Fibroblast of skin of abdomen (primary cell): ENCODE measurements at places on chromosomes 5 and 9.

DNA sequence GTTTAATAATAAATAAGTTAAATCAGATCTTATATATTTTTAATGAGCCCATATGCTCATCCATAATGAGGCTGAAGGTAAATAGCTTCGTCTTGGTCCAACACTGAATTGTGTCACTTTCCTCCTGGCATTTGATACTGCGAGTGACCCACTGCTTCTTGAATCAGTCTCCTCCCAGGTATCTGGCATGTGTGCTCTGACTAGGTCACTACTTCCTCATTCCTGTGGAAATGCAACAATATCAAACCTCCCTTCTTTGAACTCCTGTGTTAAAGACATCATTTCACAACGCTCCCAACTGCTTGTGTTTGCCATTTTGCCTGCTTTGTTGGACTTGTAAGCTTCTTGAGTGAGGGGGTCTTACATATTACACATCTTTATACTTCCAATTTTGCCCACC lies 157.7 kb downstream of the SLC24A2 start:
- no peak for DNase-seq

- DNase-seq = peak; percentile 53
Observed at GRCh38 chr9:37284636-37285035, 137.9 kb upstream of the GRHPR start.

GRCh38 chr5:81336556-81336955 lies 35.2 kb downstream of the ZCCHC9 start:
- DNase-seq = no peak

- DNase-seq = no peak
Observed at GRCh38 chr5:173197375-173197891, 37.6 kb downstream of the NKX2-5 start.

DNA sequence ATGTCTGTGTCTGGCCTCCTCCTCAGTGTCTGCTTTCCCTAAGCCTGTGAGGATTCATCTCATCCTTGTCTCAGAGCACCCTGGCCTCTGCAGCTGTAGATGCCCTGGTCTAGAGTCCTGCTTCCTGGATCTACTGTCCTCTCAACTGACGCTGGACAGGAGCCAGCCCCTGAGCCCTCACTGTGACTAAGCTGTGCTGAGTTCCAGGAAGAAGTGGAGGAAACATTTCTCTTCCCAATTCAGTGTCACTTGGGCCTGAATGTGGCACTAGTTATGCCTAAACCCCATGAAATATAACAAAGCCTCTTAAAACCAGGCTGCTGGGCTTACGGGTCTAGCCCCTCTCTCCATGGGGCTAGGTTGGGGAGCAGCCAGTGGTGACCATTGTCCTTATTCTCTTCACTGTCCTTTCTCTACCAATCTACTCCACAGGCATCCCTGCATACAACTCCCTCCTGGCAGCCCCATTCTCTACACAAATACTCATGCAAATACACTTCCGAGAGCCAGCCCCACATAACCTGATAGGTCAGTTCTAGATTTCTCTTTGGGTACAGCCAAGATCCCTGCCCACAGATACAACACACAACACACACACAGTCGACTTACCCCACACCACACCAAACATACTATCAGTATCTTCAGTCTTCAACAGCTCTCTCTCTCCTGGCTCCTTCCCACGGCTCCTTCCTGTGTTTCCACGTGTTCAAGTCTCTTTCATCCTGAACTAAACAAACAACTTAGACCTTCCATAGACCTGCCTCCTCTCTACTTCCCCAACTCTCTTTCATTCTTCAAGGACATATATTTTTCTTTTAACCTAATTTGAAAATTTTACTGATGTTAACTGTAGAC lies 220.8 kb downstream of the SNX18 start:
- peak; percentile 59 for DNase-seq

- DNase-seq = peak; percentile 75
Observed at GRCh38 chr5:169164481-169164925, 136.4 kb downstream of the SLIT3 start.

GRCh38 chr5:76831110-76831452 lies 12.3 kb downstream of the F2RL1 start:
- DNase-seq = peak; percentile 92

DNA sequence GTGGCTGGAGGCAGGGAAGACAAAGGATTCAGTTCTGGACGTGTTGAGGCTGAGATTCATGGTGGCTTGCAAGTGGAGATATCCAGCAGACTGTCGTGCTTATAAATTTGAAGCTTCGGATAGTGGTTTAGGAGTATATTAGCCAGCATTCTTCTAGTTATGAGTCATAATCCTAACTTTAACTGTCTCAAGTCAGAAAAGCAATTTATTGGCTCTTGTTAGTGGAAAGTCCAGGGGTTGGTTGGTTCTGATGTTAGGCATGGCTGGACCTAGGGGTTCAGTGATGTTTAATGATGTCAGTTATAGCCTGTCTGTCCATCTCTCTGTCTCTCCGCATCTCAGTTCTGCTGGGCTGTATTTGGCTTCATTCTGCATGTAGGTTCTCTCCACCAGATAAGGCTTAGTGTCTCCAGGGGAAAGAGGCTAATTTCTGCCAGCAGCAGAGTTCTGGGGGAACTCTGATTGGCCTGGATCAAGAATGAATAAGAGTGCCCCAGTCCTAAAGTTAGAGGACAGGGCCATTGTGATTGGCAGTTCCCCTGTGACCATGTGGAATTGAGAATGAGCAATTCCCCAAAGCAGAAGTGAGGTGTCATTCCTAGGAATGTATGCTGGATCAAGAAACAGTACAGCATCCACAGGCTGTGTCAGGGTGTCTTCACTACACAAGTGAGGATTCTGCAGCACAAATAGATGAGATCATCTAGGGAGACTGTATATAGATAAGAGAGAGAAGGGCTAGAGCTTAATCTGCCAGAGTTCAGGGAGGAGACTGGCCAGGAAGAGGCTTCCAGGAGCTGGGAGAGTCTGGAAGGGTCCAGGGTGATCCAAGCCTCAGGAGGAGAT lies 72.9 kb upstream of the SHB start:
- peak; percentile 83 for DNase-seq

DNA sequence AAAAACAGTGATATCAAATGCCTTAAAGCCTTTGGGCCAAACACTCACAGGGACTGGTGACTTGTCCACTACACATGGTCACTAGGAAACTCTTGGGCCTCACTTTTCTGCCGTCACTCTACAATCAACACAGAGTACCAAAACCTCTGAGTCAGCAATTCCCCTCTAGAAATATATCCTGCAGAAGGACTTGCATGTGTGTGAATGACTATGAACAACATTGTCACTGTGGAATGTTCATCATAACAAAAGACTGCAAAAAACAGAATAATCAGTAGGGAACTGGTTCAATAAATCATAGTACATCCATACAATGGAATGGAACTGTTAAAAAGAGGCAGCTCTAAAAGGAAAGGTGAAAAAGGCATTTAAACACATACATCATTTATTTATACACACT lies 44.1 kb upstream of the SMU1 start:
- no peak for DNase-seq

DNA sequence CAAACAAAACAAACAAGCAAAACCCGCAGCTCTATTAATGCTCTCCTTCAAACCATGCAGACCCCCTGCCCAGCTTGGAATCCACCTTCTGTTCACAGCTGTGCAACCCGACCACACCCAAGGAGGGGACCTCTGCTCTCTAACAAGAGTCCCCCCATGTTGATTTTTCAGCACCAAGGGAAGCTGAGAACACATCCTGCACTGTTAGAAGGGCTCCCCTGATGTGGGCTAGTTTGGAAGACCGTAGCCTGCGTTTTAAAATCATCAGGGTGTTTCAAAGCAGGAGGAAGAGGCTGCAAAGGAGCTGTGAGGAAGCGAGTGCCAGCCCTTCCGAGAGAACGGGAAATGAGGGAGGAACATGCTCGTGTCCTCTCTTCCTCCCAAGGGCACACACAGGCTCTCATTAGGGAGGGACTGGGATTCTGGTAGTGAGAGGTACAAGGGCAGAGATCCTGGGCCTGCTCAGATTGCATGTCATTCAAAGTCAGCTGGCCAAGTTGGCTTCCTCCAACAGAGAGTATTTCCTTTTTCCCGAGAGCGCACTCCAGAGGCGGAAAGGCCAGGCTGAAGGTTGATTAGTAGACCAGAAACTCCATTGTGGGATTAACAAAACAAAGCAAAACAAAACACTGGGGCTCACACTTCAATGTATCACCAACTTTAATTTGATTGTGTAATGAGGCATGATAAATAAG lies 185.9 kb downstream of the SEMA6A start:
- no peak for DNase-seq

- no peak for DNase-seq
Observed at GRCh38 chr5:150154618-150155128, 972 bp downstream of the PDGFRB start.

DNA sequence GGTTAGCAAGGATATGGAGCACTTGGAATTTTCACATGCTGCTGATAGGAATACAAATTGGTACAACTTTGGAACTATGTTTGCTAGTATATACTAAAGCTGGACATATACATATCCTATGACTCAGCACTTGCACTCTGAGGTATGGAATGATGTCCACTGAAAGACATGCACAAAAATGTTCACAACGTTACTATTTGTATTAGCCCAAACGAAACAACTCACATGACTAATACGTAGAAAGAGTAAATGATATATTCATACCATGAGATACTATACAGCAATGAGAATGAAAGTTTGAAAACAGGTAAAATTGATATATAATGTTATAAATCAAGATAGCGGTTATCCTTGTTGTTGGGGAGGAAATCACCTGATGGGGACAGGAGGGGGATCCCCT lies 45.5 kb upstream of the CDC42SE2 start:
- peak; percentile 64 for DNase-seq

DNA sequence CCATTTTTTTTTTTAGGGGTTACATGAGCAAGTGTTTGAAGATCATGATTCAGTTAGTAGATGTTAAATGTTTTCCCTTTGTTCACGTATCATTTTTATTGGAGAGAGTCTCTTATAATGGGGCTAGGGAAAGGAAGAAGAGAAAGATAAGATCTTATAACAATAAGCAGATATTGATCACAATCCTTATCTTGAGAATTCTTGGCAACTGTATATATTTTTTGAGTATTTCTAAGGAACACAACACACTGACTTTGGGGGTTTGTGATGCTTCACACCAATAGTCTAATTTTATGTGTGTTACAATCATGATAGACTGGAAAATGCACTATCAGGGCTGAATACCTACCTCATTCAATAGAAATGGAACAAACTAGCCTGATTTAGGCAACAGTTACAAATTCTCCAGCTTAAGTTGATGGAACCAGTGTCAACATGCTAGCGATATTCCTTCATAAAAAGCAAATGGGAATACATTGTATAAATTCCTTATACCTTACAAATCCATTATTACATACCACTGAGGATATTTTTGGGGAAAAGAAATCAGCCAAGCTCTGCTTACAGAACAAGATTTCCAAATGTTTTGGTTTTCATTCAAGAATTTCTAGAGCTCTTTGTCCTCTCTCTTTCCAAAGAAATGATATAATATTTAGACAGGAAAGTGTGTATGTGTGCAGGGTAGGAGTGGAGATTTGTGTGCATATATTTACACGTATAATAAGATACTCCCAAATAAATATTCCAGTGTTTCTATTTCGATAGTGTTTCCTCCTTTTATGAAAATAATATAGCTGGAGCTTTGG lies 41.5 kb downstream of the SVEP1 start:
- peak; percentile 84 for DNase-seq

GRCh38 chr9:134996591-134997530 lies 79.1 kb upstream of the FCN1 start:
- no peak for DNase-seq

- DNase-seq = no peak
Observed at GRCh38 chr9:121610638-121610953, 40.8 kb upstream of the DAB2IP start.

DNA sequence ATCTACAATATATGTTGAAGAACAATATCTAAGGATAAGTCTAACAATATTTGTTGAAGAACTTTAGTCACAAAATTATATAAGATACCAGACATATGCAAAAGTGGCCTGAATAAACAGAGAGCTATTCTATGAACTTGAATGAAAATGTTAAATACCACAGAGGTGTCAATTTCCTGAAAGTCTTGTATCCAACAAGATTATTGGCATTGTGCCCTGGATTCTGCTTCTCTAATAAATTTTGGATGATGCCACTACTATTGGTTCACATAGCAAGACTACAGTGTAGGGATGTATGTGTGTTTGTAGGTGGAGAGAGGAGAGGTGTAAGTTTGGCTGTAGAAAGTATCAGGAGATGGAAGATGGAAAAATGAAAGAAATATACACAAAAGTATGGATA lies 731.8 kb upstream of the RGMB start:
- peak; percentile 10 for DNase-seq

GRCh38 chr5:25489834-25490538 lies 845.2 kb upstream of the CDH10 start:
- peak; percentile 37 for DNase-seq

- DNase-seq = no peak
Observed at GRCh38 chr9:23537192-23538066, 288.6 kb downstream of the ELAVL2 start.

DNA sequence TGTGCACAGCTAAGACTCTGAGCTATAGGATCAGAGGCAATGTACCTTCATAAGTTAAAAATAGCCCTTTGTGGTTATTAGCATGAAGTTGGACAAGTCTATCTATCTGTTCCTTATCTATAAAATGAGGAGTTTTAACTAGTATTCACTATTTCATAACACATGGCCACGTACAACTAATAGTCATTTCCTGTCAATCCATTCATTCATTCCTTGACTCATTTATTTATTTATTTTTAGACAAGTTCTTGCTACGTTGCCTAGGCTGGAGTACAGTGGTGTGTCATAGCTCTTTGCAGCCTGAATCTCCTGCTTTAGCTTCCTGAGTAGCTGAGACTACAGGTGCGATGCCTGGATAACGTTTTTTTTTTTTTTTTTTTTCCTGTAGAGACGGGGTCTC lies 92.1 kb downstream of the NR3C1 start:
- DNase-seq = peak; percentile 71

- no peak for DNase-seq
Observed at GRCh38 chr9:98923451-98924123, 20.1 kb upstream of the COL15A1 start.

DNA sequence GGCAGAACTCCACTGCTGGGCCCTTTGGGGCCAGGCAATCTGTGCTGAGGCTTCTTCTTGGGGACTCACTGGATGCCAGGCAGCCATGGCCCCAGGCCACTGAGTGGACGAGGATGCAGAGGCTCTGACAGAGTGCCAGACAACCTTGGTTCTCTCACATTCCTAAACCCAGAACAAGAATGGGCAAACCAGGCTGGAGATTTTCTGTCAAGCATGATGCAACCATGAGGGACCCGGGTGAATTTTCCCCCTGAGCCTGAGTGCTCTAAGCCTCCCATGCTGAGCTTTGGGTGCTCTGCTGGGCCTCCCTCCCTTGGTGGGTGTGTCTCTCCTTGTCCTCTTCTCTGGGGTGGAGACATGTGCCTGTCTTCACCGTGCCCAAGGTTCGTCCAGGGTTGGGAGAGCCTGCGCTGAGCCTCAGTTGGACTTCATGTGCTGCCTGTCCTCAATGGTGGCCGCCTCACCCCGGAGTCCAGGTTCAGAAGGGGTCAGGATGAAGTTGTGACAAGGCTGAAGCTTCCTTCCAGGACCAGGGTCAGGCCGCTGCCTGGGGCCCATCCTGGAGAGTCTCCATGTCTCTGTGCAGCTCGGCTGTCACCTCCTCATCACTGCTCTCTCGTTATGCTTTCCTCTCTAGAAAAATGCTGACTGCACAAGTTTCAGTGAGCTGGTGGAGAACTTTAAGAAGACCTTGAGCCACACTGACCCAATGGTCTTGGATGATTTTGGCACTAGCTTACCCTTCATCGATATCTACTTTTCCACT lies 24.1 kb downstream of the PITX1 start:
- no peak for DNase-seq
